ENCODE measurements at places on chromosomes 2 and 18. TPM values are rescaled to one million over a fixed set of nuclear protein-coding genes. Genes with fewer than 3 reads are reported as not detected.

Gene TDRD15
- polyA plus RNA-seq = not detected

Gene NOSTRIN
- not detected for polyA plus RNA-seq

Gene ADAM23
- polyA plus RNA-seq = not detected

Gene LRP2
- polyA plus RNA-seq = not detected

Gene SIX2
- polyA plus RNA-seq = not detected
